ENCODE measurements at places on chromosomes 5 and 9.

DNA sequence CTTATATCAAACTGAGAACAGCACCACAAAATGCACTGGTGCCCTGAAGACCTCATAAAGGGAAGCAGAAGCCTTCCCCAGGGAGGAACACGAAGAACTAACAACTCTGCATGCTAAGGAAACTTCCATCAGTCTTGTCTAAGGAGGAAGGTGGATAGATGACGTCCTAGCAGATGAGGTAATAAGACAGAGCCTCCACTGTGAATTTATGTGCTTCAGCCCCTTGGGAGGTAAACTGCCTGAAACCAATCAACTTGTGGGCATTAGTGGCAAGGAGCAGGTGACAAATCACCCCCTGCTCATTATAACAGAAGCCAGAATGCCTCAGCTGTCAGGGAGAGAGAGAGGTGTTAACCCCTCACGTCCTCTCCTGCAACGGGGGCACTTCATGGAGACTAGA is 48.9 kb upstream of the SPIN1 start:
- no peak for DNase-seq

GRCh38 chr9:110330484-110331105 is 7.1 kb downstream of the TXNDC8 start:
- no peak for DNase-seq

DNA sequence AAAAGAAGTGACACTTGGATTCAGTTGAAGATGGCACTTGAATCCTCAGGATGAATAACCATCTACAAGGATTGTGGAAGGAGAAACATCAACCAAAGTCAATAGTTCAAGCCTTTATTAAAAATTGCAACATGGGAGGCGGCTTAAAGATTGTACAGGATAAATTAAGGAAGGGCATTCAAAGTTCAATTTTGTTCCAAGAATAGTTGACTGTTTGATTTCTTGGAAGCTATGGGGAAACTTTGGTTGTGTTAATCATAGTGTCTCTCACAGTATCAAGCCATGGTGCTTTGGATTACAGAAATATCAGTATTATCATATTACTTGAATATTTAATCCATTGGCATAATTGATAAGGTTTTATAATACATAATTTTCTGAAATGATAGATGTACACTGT is 1844.3 kb downstream of the MAT2B start:
- DNase-seq, result no peak

DNA sequence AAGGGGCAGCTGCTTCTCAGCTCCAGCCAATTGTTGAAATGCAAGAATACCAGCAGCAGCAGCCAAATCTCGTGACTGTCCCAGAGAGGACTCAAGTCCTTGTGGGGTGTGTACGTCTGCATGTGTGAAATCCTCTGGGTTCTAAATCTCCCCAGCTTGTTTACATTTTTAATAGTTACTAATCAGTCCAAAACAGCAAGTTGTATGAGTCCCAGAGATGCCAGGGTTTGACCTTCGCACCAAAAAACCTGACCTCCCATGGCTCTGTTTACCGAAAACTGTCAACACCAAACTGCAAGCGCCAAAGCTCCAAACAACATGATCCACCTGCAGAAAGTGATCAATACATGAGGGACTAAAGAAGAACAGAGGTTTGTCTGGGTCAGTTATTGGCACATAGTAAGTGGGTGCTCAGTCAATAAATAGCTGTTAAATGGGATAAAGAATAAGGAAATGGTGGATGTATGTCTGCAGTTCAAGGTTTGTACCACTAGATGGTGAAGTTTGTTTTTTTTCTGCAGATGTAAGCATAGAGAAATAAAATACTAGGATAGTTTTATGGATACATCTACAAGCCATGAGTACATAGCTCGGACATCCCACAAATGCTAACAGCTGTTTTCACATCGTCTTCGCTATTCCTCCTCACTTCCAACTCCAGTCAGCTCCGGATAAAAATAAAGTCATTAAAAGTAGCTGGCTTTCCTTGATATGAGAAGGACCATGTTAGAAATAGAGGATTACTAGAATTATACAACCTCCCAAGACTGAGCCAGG is 85.3 kb upstream of the ADRB2 start:
- DNase-seq, result no peak

GRCh38 chr5:30845194-30845593 is 348.3 kb upstream of the CDH6 start:
- DNase-seq, result no peak

DNA sequence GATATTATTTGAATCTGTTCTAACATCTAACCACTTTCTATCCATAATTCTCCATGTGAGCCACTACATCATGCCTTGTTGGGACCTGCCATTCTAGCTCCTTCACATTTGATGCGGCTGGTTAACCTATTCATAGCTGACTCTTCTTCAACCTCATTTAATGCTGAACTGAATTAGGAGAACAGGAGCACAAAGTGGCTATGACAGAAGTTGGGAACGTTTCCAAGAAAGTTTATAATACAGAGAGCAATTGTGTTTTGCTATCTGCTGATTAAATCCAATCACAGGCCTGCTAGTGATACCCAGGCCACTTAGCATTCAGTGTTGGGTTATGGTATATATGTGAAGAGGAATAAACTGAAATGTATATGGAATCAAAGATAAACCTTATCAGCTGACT is 440.3 kb downstream of the PTPRD start:
- no peak for DNase-seq

- DNase-seq, result no peak
Observed at GRCh38 chr9:98805506-98806272, 1.8 kb upstream of the GALNT12 start.

DNA sequence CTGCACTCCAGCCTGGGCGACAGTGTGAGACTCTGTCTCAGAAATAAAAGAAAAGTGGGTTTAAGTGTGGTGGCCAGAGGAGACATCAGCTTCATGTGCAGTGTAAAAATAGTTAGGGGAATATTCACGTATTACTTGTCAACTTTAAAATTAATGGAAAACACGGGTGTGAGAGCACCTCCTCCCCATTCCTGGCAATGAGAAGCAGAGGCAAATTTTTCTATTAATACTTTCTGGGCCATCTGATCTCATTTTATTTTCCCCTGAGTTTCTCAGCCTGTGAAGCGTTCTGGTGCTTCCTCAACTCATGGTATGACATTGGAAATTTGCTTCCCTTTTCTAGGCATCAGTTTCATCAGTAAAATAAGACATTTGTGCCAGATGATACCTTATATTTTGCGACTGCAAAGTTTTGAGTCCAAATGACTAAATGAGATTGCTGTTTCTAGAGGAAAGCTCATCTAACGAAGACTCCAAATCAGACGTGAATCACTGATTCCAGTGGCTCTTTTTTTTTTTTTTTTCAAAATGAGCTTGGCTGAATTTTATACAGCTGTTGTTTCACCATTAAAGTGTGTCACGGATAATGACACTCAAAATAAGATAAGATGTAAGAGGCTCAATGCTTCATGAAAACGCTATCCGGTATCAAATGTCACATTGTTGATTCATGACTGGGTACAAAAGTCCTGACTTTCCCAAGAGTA is 104.6 kb downstream of the MSX2 start:
- DNase-seq, result no peak

DNA sequence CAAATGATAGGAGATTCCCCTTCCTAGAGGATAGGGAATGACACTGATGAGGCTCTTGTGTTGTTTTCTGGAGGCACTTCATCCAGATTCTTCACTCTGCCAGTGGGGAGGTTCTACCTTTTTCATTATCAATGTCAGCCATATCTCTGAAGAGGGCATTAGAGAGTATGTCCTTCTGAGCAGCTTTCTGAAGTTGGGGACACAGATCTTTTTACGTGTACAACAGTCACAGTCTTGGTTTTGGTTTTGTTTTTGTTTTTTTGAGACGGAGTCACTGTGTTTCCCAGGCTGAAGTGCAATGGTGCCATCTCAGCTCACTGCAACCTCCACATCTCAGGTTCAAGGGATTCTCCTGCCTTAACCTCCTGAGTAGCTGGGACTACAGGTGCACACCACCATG is 22.6 kb downstream of the CENPH start:
- DNase-seq, result no peak

DNA sequence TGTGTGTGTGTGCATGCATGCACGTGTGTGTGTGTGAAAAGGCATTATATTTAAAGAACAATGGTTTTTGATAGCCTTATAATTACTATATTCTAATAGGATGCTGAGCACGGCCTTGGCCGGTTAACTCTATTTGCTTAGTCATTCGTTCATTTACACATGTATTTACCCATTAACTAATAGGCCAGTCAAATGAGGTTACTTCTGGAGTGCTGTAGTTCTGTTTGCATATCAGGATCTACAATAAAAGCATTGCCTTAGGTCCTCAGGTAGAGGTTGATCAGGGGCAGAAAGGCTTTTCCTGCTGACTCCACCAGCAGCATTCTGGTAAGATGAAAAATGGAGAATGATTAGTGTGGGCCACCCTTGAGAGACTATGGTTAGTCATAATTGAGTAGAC is 219.0 kb downstream of the COMMD10 start:
- no peak for DNase-seq

DNA sequence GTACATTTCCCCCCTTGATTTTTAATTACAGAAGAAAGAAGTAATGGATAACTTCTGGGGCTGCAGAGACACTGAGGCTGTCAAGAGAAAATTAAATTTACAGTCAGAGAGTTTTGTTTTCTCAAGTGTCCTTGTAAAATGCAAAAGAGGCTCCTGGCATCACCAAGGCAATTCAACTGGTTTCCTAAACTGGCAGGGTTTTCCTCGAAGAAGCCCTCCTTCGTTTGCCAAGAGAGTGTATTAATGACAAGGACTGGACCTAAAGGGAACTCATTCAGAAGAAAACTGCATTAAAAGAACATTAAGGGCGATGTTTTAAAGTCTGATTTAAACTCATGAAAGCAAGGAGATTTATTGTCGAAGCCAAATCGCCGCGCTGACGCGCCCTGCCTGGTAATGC is 476.9 kb downstream of the ZSWIM6 start:
- DNase-seq, result no peak

DNA sequence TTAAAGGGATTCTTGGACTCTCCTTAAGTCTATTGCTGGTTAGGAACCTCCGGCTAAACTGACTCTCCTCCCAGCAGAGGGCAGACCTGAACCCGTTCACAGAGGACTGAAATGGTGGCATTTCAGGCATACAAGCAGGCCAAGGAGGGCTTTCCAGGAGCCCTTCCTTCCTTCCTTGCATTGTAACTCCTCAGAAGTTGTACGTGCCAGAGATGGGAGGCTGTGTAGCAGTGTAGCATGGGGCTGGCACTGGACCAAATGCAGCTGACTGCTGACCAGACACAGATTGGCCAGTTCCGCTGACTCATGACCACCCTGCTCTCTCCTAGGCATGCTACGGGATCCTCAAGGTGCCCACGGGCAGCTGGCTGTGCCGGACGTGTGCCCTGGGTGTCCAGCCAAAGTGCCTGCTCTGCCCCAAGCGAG is 36.4 kb downstream of the JADE2 start:
- DNase-seq, result no peak

- no peak for DNase-seq
Observed at GRCh38 chr9:97873882-97874281, 20.9 kb downstream of the FOXE1 start.

GRCh38 chr9:87556039-87556438 is 58.4 kb downstream of the DAPK1 start:
- DNase-seq, result no peak

- DNase-seq, result no peak
Observed at GRCh38 chr5:10145923-10146401, 103.7 kb downstream of the ATPSCKMT start.

- DNase-seq, result no peak
Observed at GRCh38 chr5:113984928-113985327, 376.9 kb upstream of the KCNN2 start.

- no peak for DNase-seq
Observed at GRCh38 chr5:76371960-76372322, 31.1 kb upstream of the IQGAP2 start.

- peak; percentile 14 for DNase-seq
Observed at GRCh38 chr5:72818866-72819534, 2.5 kb downstream of the TNPO1 start.

GRCh38 chr5:132009706-132010405 is 1.6 kb downstream of the ACSL6 start:
- no peak for DNase-seq

DNA sequence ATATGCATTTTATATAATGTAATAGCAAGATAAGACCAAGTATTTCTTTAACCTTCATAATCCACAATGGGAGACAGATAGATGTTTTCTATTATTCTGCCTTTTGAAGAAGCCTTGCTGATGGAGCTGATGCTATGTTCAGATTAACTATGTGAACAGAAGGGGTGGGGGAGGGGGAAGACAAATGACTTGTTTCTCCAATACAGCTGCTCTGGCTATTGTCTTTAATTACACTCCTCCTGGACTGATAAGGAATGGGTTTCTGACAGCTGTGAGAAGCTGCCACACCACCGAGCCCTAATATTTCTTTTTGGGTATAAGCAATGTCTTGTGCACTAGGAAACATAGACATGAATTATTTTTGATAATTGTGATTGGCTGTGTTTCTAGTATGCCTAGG is 62.0 kb downstream of the CAVIN4 start:
- DNase-seq, result no peak

DNA sequence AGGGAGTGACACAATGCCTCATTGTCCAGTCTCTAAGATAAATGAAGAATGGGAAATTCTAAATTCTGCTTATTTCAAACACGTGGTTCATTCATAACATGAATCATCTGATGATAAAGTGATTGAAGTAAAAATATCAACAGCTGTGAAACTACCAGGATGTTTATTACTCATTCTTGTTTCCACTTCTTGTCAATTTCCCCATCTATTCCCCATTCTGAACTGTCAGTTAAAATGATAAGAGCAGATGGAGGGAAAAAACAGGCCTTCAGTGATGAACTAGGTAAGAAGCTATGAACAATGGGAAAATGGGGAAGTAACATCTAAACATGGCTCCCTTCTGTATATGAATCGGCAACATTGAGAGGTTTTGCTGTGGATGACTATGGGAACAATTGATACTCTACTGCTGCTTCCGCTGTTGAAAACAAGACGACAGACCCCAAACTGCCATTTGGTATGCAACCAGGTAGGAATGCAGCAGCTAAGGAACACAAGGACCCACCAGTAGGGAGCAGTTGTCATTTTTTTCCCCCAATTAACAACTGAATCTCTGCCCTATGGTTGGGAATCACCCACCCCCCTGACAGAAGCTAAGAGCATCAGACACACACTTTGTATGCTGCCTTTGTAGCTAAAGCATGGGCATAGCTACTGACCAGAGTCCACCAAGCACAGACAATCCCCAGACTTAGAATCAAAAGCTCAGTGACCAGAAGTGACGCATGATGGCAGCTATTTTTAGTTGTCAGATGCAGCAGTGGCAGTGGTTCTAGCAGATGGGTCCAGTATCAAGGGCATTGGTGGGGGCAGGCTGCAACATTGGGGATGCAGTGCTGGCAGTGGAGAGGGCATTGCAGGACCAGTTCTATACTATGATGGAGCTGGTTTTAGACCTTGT is 52.9 kb upstream of the ZNF366 start:
- DNase-seq, result no peak

- no peak for DNase-seq
Observed at GRCh38 chr5:135307143-135307903, 91.7 kb downstream of the MACROH2A1 start.

- no peak for DNase-seq
Observed at GRCh38 chr5:177382423-177383029, 1.7 kb upstream of the SLC34A1 start.

GRCh38 chr9:127438394-127438793 is 12.8 kb downstream of the RPL12 start:
- DNase-seq, result no peak

GRCh38 chr9:109150925-109151545 is 16.0 kb downstream of the FRRS1L start:
- no peak for DNase-seq

GRCh38 chr5:120256376-120256775 is 207.7 kb upstream of the PRR16 start:
- no peak for DNase-seq

GRCh38 chr9:88976890-88977257 is 14.4 kb upstream of the S1PR3 start:
- DNase-seq, result no peak
